ENCODE measurements at places on chromosomes 4 and X.

DNA sequence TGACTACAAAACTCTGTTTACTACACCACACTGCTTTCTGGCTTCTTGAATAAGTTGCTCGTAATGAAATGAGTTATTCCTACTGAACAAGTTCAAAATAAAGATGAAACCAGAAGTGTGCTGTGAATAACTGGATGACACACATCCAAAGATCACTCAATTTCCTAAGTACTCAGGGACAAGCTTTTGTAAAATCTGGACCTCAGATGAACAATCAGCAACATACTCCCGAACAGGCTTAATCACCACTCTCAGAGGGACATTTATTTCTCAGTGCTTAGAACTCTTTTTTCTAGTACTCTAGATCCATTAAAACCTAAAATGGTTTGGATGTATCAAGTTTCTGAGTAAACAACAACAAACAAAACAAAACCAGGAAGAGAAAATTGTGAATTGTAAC, 61.5 kb upstream of the EXOC1L start:
- DNase-seq: no peak

- DNase-seq: no peak
These were observed 1030.3 kb upstream of the LCORL start for GRCh38 chr4:19051831-19052230.

DNA sequence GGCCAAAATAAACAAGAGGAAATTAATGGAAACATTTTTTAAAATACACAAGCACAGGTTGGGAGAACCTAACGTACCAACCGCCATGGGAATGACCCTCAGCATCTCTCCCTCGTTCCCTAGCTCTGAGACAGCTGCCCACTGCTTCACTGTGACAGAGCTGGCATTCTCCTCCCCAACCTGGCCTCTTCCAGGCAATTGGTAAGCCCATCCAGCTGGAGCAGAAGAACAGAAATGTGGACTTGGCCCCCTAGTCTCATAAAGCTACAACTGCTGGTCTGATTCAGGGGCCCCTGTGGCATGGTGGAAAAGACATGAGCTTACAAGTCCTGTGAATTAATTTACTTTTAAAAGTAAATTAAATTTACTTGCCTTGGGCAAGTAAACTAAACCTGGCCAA, 245.1 kb downstream of the PTTG2 start:
- DNase-seq: no peak

DNA sequence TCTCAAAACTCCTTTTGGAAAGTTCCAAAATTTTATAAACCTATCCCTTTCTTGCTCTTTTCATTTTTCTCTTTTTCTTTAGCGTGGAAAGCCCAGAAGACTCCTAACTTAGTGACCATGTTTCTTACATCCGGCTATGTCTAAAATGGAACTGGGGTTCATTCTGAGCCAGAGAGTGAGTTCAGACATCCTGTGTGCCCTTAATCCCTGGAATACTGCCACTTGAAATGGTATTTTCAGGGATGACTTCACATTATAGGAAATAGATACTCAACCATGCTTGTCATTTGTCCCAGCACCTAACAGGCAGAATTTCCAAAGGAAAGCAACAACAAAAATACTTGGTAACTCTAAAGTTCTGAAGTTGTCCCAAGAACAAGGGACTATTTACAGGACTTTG, 379.6 kb downstream of the ARHGAP24 start:
- no peak for DNase-seq

DNA sequence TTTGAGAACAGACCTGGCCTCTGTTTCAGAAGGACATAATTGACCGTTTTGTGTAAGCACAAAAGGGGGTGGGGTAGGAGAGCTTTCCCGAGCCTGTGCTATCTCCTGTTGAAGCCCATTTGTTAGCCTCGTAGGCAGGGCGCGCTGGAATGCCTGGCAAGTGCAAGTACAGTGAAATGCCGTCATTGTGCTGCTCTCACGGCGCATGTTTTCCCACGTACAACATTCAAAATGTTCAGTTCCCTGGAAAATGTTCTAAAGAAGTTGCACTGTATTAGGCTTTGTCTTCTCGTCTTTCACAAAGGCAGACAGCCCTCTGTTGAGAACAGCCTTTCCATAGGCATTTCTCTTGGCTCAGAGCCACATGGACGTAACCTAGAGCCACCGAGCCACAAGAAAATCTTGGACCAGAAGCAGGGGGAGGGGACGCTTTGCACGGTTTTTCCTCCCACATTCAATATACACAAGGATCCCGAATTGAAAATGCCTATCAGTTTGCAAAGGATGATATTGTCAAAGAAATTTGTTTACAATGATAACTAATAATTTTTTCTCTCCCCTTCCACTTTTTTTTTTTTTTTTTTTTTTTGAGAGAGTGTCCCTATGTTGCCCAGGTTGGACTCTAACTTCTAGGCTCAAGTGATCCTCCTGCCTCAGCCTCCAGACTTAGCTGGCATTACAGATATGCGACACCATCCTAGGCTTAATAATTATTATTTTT, 54.6 kb upstream of the RAPGEF2 start:
- no peak for DNase-seq

GRCh38 chr4:185735866-185736400, 76.1 kb downstream of the SORBS2 start:
- DNase-seq: no peak

GRCh38 chr4:104205116-104205515, 289.6 kb downstream of the CXXC4 start:
- no peak for DNase-seq

GRCh38 chr4:21893136-21893535, 55.4 kb downstream of the KCNIP4 start:
- no peak for DNase-seq

- no peak for DNase-seq
These were observed 8.9 kb downstream of the FATE1 start for GRCh38 chrX:151724563-151725337.

- no peak for DNase-seq
These were observed 3.2 kb downstream of the UNC5C start for GRCh38 chr4:95545546-95545945.

- no peak for DNase-seq
These were observed 11.1 kb downstream of the TXLNG start for GRCh38 chrX:16797358-16797757.

Data from stimulated activated CD8-positive, alpha-beta memory T cell treated with anti-CD3 and anti-CD28 coated beads, Interleukin-15, amount 100 ng/mL, for 24 hours (primary cell).